Stimulated activated CD8-positive, alpha-beta memory T cell treated with anti-CD3 and anti-CD28 coated beads, Interleukin-7, amount 100 ng/mL, for 4 hours (primary cell): ENCODE measurements at places on chromosomes 4 and X.
A peak's percentile ranks its signal among the peaks of the same experiment; 100 is the strongest.

GRCh38 chrX:41607264-41607832 lies 81.4 kb upstream of the GPR34 start:
- DNase-seq, result no peak

- DNase-seq, result no peak
These were observed 43.0 kb upstream of the PDLIM5 start for GRCh38 chr4:94408549-94409374.

DNA sequence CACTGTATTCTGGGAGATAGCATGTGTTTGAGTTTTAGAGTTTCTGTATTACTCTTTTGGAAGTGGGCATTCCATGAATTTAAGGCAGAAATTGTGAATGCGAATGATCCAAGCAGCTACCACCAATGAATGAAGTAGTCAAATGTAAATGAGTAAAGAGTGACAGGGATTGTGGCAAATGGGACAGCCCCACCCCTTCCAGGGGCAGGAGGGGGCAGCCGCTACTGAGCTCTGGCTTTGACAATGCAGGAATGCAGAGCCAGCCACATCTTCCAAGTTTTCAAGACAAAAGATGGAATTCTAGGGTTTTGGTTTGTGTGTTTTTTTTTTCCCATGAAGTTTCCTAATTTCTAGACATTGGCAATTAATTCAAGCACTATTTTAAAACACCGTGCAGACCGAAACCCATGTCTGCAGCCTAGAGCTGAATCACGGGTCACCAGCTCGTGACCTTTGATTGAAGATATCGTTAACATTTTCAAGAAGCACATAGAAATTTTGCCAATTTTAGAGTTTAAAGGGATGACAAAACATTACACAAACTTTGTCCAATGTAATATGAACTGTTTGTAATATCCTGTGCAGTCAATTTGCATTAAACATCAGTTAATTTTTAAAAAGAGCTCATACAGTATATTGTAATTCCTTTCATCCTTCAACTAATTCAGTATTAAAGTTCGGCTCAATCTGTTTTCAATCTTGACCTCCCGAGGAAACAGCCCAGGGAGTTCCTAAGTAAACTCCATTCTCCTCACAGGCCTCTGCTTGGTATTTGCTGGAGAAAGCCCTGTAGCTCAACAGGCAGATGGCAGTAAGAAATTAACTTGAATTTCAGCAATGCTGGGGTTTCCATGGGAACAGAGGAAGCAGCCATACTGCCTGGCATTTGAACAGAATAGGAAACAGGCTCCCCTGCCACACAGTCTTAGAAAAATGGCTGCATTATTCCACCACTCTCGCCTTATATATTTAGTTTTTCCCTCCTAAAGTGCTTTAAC lies 83.4 kb downstream of the UCHL1 start:
- DNase-seq, result no peak

- no peak for DNase-seq
These were observed 25.9 kb downstream of the HOPX start for GRCh38 chr4:56655209-56655626.

- DNase-seq, result no peak
These were observed 1412.9 kb upstream of the PCDH7 start for GRCh38 chr4:29307256-29307655.

GRCh38 chr4:140935254-140935653 lies 179.1 kb upstream of the TBC1D9 start:
- DNase-seq, result no peak

DNA sequence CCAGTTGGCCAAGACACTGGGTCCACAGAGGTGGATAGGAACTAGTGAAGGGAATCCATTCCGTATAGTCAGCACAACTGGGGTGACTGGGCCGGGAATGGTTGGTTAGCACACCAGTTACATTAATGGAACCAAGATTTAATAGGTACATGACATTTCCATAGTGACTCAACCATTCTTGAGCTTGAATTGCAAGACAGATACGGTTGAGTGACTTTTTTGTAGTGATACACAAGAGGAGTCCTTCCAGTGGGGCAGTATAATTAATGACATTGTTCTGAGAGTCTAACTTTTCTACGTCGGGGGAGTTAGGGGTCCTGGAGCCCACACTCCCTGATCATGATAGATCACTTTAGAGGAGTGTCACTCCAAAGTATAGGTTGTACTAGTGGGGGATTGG lies 211.6 kb upstream of the CXCL13 start:
- DNase-seq, result no peak

DNA sequence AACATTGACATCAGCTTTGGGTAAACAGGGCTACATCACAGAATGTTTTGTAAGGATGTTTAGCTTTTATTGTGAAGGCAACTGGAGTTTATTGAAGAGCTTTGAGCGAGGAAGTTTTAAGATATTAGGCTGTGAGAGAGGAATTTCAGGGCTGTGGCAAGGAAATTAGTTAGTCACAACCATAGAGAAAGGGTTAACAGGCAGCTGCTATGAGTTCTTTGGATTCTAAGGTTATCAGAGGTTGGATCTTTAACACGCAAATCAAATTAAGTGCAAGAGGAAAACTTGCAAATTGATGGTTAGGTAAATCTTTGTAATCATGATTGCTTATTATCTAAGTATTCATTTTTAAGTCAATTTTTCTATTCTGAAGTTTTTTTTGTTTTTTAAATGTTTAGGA lies 156.0 kb downstream of the UGT8 start:
- DNase-seq, result no peak

GRCh38 chrX:63283348-63283747 lies 67.8 kb downstream of the SPIN4 start:
- no peak for DNase-seq

DNA sequence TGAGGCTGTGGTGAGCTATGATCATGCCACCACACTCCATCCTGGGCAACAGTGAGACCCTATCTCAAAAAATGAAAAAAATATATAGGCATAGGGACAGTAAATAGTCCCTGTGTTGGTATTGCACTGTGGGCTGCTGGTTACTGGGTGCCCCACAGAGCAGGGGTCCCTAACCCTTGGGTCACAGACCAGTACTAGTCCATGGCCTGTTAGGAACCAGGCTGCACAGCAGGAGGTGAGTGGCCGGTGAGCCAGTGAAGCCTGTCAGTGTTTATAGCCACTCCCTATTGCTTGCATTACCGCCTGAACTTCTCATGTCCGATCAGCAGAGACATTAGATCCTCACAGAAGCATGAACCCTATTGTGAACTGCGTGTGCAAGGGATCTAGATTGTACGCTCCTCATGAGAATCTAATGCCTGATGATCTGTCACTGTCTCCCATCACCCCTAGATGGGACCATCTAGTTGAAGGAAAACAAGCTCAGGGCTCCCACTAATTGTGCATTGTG lies 106.5 kb downstream of the TNIP2 start:
- no peak for DNase-seq

DNA sequence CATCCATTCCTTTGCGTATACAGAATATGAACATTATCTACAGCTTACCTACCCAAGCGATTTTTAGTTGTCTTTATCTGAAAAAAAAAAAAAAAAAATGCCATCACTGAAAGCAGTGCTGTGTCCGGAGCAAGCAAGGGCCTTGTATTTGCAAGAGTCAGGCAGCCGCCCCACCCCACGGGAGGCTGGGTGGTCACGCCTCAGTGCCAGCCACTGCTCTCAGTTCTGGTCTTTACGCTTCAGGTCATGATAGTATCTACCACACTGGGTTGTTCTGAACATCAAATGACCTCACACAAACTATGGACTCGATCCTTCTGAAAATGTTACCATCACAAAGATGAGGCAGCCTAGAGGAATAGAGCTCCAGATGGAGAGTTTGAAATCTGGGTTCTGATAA lies 62.7 kb upstream of the HELT start:
- DNase-seq, result no peak

DNA sequence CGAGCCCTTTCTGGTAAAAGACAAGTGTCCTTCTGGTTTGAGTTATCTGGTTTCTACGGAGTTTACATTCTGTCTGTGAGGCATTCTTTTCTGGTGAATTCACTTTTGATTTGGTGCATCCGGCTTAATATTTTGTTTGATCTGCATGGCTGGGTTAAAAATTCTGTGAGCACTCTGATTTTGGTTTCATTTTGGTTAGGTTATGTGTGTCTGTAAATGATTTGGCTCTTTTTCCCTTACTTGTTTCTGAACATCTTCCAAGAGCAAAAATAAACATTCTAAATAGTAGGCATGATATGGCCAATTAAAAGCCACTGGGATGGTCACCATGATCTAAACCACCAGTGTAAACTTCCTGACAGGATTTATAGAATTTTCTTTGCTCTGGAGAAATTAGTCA lies 85.7 kb upstream of the PTPN13 start:
- no peak for DNase-seq

- no peak for DNase-seq
These were observed 66.6 kb downstream of the ENOX2 start for GRCh38 chrX:130836447-130836846.

DNA sequence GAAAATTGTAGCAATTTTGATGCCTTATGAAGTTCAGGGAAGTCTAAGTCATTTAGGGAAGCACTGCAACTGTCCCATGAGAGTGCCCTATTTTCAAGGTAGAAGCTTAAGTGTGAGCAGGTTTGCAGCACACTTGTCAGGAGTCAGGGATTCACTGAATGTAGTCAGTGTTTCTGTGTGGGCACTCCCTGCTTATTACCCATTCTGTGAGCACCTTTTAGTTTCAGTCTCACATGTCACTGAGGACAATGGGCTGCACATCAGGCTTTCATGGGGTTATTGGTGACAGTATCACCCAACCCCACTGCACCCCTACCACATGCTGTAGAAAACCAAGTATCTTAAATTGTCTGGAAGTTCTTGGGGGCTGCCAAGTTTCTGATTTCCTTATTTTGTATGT lies 2.9 kb upstream of the CCNG2 start:
- no peak for DNase-seq

DNA sequence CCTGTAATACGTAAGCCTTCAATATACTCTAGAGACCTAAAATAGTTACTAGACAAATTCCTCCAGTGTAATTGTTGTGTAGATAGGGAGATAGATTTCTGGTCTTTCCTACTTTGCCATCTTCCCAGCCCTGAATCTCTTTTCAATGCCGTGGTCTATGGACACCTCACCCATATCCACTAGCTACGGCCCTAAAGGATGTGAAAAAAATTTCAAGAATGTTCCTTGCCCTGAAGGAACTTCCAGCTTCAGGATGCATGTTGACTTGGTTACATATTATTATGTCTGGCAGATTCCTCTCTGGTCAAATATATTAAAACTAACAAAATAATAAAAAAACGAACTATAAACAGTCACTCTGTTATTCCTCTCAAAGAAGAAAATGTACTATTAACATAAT lies 52.4 kb upstream of the TSPAN5 start:
- no peak for DNase-seq

DNA sequence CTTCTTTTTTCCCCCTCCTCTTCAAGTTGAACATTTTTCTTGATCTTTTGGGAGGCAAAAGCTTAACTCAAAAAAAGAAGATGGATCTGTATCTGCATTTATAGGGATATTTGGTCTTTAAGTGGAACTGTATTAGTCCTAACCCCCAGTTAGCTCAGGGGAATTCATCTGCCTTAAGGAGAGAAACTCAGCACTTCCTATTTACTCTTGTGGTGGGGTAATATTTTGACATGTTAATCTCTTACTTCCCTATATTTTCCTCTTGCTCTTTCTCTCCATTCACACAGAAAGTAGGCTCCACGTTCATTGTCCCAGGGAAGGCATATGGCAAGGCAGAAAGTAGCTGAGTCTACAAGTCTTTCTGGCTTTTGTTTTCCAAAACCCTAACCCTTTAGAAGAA lies 5.3 kb downstream of the LRRC66 start:
- DNase-seq, result no peak

- DNase-seq, result no peak
These were observed 238.5 kb downstream of the RASL11B start for GRCh38 chr4:53100501-53101190.

- no peak for DNase-seq
These were observed 35.8 kb downstream of the CPEB2 start for GRCh38 chr4:15037923-15038541.

DNA sequence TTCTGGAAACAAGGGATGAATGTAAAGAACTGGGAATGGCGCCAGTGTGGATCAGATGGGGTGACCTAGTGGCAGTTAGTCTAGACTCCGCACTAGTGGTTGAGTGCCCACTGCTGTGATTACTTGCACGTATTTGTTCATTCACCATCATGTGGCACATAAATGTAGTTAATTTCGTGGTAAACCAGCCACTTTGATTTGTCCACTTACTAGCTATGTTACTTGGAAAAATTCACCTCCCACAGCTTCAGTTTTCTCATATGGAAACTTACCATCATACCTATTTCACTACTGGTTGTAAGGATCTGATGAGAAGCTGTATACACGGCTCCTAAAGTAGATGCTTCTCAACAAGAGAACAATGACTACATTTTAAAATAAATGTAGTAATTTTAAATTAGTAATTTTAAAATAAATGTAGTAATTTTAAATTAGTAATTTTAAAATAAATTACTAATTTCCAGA lies 394 bp upstream of the DYNLT3 start:
- no peak for DNase-seq

DNA sequence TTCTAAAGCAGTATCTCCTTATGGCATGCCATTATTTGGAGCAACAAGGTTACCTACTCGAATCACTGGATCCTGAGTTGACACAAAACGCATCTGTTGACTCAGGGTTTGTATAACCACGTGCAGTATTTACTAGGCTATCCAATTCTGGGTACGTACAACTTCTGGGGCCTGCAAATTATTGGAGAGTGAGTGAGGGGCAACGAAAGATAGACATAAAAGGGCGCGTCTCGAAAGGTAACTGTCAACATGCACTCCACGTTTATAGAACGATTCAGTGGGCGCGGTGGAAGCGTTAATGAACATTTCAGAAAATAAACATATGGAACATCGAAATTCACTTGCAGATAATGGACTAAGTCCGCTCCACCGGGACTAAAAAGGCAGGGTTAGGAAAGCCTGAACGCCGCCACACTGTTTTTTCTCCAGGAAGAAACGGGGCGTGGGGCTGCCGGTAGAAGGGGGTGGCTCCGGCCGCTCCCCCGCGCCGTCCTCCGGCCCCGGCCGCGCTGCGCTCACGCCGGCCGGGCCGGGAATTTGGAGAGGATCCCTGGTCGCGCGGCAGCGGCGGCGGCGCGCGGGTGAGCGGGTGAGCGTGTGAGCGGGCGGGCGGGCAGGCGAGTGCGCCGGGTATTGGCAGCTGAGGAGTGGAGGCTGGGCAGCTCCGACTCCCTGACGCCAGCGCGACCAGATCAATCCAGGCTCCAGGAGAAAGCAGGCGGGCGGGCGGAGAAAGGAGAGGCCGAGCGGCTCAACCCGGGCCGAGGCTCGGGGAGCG lies at the start of gene SMAD1:
TSS of gene SMAD1 (plus strand) at position 690 of the 778 bp plus-strand sequence. CDS start 32,761 bp downstream, outside the sequence.
- peak; percentile 11 for DNase-seq

DNA sequence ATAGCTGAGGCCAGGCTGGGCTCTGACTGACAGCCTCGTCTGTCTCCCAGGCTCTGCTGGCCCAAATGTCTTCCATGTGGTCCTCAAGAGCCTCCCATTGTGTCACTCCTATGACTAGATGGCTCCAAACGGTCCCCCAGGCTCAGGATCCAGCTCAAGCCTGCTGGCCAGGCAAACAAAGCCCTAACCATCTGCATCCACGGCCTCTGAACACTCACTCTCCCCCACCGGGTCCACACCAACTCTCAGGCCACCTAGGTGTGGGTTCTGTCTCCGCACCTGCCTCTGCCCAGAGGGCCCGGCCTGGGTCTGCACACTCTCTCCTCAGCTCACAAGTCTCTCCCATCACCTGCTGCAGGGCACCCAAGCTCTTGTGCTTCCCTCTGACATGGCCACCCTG lies 52.9 kb downstream of the JAKMIP1 start:
- DNase-seq, result no peak
